ENCODE measurements at places on chromosomes 13 and 19.

- peak; percentile 55 for DNase-seq
Observed at GRCh38 chr13:59776924-59777690, 386.6 kb downstream of the DIAPH3 start.

GRCh38 chr13:73450583-73450982 lies 391.8 kb downstream of the KLF5 start:
- DNase-seq, result no peak

- no peak for DNase-seq
Observed at GRCh38 chr13:66974174-66974573, 256.0 kb downstream of the PCDH9 start.

DNA sequence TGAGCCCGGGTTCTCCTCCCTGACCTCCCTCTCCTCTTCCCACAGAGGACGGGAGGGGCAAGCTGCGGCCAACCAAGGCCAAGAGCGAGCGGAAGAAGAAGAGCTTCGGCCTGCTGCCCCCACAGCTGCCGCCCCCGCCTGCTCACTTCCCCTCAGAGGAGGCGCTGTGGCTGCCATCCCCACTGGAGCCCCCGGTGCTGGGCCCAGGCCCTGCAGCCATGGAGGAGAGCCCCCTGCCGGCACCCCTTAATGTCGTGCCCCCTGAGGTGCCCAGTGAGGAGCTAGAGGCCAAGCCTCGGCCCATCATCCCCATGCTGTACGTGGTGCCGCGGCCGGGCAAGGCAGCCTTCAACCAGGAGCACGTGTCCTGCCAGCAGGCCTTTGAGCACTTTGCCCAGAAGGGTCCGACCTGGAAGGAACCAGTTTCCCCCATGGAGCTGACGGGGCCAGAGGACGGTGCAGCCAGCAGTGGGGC lies 162.2 kb downstream of the KDM4B start:
- DNase-seq, result no peak

DNA sequence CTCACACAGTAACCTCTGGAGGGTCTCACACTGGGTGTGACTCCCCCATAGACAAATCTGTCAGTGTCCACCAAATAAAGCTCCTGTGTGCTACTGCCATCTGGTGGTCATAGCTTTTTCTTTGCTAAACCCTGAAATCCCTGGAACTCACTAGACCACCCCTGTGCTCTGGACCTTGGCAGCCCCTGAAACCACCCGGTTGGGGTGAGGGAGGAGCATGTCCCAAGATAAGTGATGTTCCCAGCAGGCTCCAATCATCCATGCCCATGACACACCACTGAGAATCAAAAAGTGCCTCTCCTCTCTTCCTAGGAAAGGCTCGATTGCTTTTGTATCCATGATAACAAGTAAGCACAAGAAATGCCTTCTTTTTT lies 6.5 kb upstream of the HSD17B14 start:
- peak; percentile 81 for DNase-seq

GRCh38 chr13:36344173-36344572 lies 2.0 kb downstream of the SPART start:
- peak; percentile 85 for DNase-seq

- peak; percentile 28 for DNase-seq
Observed at GRCh38 chr19:11479090-11479897, 1.6 kb downstream of the ELAVL3 start.

GRCh38 chr13:112521073-112521685 lies 66.8 kb downstream of the TUBGCP3 start:
- DNase-seq, result no peak

GRCh38 chr13:108851660-108852059 lies 222.2 kb downstream of the MYO16 start:
- no peak for DNase-seq

GRCh38 chr19:15536350-15536749 lies 28.0 kb downstream of the CYP4F22 start:
- DNase-seq, result no peak

DNA sequence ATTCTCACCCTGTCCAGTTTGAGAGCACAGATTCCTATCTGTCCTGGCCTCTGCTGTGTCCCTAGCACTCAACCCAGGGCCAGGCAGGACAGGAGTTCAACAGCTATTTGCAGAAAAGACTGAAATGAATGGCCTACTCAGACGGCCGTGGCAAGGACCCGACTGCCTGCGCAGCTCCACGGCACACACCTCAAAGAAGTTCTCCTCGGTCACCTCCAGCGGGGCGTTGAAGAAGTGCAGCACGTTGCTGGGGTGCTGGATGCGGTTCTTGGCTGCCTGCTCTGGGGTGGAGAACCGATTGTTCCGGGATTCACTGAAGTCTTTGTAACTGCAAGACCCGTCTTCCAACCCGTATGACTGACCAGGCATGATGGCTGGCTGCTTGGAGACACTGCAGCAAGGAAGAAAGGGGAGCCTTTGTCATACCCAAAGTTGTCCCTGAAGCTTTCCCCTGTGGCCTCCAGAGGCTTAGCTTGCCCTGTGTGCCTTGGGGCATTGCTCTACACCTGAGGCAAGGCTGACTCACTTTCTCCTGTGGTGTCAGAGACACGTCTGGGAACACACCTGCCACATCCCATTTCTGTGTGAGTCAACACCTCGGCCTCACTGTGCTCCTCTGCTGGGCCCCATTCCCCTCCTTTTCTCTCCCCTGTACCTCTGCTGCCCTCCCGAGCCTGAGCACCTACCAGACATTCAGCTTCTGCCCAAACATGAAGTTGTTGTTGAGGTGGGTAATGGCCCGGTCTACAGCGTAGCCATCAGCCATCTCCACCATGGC lies 6.8 kb upstream of the ECH1 start:
- DNase-seq, result no peak

GRCh38 chr19:43589678-43590077 lies 6.3 kb downstream of the IRGQ start:
- no peak for DNase-seq

DNA sequence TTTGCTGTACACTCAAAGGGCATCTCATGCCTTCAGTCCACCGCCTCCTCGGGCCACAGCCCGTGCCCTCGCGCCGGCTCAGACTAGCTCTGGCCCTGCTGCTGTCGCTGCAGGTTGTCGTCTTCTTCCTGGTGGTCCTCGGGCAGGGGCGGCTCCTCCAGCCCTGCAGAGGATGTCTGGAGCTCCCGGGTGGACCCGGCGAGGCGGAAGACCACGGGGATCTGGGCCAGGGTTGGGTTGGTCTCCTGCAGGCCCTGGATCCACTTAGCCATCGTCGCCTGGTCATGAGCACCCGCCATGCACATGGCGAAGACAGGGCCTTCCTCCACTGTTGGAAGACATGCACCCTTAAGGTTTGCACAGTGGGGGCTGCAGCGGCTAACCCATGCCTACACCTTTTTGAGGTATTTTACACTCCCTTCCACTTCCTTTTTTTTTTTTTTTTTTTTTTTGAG lies 489 bp upstream of the ZNF653 start:
- DNase-seq, result no peak

GRCh38 chr13:97953376-97953970 lies at the start of gene IPO5:
Gene IPO5 (plus strand): TSS chr13:97953675. CDS start chr13:97976697, 23,022 bp downstream.
- DNase-seq, result no peak

DNA sequence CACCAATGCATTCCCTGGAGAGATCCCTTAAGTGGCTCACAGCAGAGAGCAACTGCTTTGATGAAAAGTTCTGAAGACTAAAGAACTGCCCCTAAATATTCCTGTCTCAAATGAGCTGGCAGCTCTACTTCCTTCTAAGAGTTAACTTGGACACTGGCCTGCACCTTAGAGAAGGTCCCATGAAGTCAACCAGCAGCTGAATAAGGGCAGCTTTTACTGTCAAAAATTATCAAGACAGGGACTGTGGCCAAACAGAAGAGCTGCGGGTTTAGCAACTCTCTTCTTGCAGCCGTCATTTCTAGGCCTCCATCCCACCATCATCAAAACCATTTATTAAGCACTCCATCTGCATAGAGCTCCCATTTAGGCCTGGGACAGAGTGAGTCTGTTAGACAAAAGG lies 491.1 kb upstream of the TSHZ3 start:
- no peak for DNase-seq

Data from adipocyte (in vitro differentiated cells).